ENCODE measurements at places on chromosomes 4 and X.

DNA sequence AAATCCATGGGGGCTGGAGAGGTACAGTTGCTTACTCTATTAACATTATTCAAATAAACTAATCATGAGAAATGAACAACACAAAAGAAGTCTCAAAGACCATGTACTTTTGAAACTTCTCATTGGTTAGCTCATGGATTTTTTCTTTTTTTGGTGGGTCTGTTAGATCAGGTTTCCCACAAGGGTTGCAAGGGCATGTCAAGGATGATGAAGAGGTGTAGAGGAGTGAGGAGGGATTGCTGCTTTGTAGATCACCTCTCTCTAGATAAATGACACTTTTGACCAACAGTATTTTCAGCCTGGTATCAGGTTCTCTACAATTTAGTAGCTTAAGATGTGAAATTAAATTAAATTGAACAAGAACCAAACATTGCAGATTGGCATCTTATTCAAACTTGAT is 417.9 kb upstream of the AGA start:
- no peak for DNase-seq

DNA sequence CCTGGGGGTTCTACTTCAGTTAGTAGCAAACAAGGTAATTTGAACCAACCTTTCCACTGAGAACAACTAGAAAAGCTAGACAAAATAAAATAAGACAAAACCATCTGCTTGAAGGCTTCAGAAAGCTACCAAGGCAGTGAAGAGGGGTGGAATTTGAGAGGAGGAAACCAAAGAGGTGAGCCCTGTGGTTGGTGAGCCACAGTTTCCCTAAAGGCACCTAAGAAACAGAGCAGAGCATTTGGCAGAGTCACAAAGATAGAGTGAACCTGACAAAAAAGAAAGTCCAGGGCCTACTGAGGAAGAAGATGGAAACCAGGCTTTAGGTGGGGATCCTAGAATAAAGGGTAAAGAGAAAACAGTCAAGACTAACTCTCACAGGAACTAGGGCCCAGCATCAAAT is 44.3 kb downstream of the CHST7 start:
- no peak for DNase-seq

DNA sequence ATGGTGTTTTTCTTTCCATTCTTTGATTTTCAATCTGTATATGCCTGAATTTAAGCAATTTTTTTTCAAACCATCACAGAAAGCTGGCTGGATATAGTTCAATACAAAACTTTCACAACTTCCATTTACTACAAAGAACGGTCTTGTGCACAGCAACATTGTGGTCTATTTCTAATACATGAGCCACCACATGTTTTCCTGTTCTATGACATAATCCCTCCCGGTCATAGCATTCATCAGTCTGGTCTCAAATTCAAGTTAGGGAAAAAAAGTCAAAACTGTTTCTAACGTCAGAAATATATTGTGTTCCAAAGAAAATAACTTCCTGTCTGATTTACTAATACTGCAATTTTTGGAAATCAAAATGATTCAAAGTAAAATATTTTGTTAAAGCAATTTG is 7.5 kb upstream of the CXCL6 start:
- no peak for DNase-seq

- DNase-seq: no peak
Observed at GRCh38 chrX:152819732-152820131, 10.8 kb downstream of the CETN2 start.

- DNase-seq: no peak
Observed at GRCh38 chrX:112470551-112470950, 209.2 kb downstream of the LHFPL1 start.

GRCh38 chr4:120918788-120919187 is 3.7 kb downstream of the PRDM5 start:
- no peak for DNase-seq

DNA sequence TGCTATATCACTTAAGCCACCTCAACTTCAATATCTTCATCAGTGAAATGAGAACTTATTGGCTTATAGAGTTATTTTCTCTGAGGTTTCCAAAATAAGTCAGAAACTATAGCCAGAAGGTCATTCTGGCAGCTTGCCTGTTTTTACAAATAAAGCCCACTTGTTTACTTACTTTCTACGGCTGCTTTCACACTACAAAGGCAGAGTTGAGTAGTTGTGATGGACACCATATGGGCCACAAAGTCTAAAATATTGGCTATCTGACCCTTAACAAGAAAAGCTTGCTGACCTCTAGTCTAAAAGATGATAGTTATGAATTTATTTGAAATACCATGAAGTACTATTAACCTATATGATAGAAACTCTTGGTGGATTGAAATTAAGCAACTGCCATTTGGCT is 67.3 kb upstream of the ATOH1 start:
- no peak for DNase-seq

GRCh38 chr4:13891544-13891939 is 264.0 kb upstream of the BOD1L1 start:
- DNase-seq: no peak
